Endodermal cell (in vitro differentiated cells): ENCODE measurements at places on chromosomes 16 and 17.

DNA sequence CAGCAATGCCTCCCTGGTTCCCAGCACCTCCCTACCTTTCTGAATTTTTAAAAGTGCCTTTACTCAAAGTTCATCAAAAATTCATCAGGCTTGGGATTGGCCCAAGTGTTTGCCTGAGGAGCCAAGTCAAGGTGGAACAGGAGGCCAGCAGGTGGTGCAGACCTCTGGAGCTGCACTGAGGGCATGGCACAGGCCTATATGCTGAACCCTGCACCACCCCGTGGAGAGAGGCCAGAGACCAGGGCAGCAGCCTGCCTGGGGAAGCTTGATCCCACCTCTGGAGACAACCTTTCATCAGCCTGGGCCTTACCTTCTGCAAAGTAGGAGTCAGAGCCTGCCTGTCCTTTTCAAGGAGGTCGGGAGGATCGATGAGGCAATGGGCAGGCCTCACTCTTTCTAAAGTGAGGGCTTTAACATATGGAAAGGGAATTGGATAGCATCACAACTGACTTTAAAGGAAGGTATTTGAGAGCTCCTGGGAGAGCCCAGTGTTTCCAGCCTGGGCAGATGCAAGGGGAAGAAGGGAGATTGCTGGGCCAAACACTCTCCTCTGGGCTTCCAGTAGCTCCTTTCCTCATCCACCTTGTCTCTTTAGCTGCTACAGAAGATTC lies 31.8 kb upstream of the TMEM132E start:
- peak; percentile 67 for DNase-seq

GRCh38 chr17:17700251-17700969 lies 19.2 kb downstream of the RAI1 start:
- DNase-seq = peak; percentile 95

- DNase-seq = no peak
Measured at GRCh38 chr16:77858060-77858459, 69.7 kb downstream of the VAT1L start.

DNA sequence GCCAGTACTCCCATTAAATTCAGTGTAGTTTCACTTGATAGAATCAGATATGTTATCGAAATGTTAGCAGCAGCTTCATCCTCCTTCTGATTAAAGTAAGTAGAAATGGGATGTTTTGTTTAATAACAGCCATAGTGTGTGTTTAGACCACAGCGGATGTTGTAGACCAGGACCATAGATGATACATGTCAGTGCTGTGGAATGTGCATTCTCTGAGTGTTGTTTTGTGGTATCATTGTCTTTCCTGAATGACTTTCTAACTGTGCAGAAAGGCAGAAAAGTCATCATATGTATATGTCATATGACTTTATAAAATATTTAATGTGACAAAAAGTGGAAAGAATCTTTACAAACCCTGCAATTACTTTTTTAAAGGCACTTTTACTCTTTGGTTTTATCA lies 55.6 kb downstream of the CYLD start:
- no peak for DNase-seq

DNA sequence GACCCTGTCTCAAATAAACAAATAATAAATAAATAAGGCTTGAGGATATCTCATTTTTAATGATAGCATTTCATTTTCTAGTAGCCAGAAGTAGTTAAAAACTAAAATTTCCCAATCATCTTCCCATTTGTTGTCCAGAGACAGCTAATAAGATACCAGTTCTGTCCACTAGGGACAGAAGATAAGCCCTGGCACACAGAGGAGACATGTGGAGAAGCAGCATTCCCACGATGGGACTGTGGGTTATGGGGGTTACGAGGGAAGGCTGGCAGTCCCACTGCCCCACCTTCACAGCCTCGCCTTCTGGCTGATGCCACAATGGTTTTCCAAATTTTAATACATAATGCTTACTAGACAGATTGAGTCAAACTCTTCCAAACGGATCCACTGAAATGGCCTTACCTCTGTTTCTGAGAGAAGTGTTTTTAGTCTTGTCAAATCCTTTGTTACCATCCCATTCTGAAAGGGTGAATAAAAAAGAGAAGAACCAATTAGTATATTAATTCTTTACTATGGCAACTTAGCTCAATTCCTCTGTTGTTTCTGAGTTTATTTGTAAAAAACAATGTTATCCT lies 44.2 kb downstream of the HELZ start:
- no peak for DNase-seq
